ENCODE measurements at places on chromosomes 4 and X.

GRCh38 chr4:1462009-1462767 is 55.9 kb upstream of the NKX1-1 start:
- DNase-seq, result no peak

GRCh38 chr4:176782794-176783193 is 9.9 kb downstream of the VEGFC start:
- no peak for DNase-seq

DNA sequence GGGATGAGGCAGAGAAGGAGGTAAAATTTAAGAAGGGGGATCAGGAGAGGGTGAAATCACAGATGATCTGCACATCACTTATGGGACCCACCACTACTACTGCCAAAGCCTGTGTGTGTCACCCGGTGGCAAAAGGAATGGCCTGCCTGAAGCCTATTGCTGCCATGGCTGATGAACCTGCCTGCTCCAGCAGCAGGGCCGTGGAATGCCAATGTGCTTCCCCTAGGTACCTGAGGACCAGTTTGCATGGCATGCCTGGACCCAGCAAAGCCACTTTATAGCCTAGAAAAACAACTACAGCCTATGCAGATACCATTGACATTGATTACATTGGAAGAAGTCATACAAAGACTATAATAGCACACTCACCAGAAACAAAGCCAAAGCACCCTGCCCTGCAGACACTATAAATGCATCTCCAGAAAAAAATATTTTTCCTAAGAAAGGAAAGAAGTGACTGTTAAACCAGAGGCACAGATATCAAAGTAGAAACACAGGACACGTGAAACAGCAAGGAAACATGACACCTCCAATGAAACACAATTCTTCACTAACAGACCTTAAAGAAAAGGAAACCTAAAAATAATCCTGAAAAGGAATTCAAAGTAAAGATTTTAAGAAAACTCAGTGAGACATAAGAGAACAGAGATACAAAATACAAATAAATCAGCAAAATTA is 680.7 kb upstream of the GRID2 start:
- no peak for DNase-seq

DNA sequence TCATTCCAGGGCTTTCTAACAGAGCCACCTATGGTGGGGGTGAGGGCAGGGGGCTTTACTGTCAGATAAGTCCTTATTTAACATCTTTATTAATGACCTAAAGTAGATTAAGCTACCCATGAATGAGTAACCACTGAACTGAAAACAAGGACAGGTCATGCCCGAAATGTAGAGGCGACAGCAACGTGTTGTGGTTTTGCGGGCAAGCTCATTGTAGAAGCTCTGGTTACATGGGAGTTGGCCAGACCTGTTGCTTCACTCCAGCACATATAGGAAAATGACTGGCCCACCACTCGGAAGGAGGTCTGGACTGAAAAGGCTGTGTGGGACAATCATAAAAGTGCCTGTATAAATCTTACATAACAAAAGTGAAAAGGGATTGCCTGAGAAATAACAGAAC is 109.6 kb upstream of the NDP start:
- no peak for DNase-seq

- no peak for DNase-seq
Measured at GRCh38 chr4:80179637-80180161, 17.6 kb upstream of the PRDM8 start.

- DNase-seq, result no peak
Measured at GRCh38 chr4:171954650-171955049, 141.4 kb downstream of the GALNTL6 start.

DNA sequence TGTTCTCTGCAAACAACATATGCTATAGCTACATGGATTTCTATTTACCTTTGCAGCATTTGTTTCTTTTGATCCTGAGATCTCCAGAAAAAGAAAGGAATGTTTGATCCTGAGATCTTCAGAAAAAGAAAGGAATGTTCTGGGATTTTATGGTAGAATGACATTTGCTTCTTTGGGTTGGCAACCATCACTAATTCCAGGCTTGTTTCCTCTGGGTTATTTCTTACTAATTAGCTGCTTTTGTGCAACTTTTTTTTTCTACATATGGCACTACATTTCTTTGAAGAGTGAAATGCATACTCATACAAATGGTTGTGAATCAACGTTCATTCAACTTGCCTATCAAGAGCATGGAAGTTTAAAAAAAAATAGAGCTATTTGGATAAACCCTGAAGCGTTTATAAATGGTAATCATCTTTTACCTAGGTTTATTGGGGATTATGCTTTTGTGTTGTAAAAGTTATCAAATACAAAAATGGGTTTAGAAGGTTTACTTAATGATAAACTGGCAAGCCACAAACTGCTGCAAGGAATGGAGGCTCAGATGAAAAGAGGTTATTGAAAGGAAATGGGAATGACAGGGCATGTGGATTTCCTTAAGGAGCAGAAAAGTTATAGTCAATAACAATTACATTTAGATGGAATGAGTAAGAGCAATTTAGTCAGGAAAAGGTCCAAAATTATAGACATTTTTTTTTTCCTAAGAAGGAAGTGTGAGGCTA is 95.6 kb upstream of the PCDH18 start:
- no peak for DNase-seq

GRCh38 chrX:110032534-110033147 is 29.7 kb downstream of the TMEM164 start:
- no peak for DNase-seq

DNA sequence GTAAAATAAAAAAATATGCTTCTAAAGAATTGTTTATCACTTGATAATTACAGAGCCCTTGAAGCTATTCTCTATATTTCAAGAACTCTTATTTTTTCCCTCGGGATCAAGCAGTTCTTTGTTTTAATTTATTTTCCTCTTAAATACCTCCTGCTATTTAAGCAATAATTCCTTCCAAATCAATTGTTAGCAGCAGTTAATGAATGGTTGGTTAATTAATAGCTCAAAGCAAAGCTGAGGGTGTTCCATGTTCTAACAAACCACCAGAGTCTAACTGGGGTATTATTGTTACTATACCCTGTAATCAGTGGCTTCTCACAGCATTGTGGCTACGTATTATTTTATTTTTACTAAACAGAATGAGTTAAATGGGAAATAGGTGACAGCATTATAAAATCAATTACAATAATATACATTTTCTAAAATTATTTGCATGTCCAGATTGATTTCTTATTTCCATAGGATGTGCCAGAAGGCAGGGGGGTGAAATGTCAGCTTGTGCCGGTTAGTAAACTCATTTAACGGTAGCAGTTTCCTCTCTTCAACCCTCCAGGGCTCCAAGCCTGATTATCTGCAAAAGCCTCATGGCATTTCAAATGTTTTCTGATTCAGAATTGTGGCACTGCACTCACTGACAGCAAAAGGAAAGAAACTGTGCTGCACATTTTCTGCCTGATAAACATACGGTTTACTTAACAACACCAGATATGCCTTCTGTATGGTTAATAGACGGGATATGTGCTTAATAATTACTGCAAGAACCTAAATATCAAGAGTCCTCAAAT is 286.9 kb upstream of the EMCN start:
- DNase-seq, result no peak

- DNase-seq, result peak; percentile 3
Measured at GRCh38 chrX:123481913-123482851, 250.7 kb downstream of the THOC2 start.

DNA sequence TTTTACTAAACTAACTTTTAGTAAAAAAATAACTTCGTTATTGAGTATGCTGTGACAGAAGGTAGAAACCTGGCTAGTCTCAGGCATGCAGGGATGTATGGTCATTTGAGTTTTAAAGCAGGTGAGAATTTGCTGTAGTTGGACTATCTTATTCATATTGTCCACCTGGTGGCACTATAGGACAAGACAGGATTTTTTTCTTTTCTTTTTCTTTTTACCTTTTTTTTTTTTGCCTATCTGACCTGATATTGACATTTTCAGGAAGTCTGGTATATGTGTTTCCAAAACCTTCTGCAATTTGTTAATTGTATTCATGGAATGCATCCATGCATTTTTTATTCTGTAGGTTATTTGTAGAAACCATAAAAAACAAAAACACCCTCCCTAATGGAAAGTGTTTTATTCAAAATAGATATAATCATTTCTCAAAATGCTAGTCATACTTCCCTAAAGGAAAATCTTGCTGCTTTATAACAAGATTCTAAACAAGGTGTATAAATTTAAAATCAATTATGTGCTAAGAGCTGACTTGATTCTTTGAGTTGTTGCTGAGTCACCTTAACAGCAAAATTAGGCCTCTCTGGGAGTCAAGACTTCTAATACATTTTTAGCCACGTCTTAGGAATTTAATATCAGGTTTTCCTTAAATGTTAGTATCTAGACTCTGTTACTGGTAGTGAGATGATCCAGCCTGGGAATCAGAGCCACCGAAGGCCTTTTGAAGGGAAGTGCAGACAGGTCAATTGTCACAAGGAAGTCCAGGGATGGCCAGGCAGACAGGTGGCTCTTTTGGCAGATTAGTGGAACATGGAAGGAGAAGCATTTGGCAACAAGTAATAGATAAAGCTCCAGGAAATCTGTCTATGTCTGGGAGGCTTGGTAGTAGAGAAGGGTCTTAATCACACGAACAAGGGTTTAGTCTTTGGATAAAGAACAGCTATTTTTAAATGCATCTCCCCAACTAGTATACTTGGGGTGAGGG is 201.3 kb upstream of the GNPDA2 start:
- DNase-seq, result peak; percentile 0

GRCh38 chr4:184934961-184935360 is 83.3 kb upstream of the HELT start:
- DNase-seq, result no peak

DNA sequence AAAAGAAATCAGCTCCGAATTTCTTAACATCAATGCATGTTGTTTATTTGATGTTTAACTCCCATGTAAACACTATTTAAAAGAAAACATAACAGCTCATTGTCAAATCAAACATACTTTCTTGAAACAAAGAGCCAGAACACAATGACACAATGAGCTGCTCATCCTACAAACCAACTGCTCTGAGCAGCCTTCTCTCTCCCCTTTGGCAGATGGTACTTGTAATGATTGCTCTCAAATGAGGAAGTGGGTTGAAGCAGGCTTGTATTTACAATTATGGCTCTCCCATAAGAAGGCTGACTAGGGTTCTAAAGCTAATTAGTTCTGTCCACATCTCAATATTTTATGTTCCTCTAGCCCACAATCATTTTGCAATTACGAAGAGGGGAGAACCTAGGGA is 637.8 kb upstream of the ADGRL3 start:
- DNase-seq, result no peak

DNA sequence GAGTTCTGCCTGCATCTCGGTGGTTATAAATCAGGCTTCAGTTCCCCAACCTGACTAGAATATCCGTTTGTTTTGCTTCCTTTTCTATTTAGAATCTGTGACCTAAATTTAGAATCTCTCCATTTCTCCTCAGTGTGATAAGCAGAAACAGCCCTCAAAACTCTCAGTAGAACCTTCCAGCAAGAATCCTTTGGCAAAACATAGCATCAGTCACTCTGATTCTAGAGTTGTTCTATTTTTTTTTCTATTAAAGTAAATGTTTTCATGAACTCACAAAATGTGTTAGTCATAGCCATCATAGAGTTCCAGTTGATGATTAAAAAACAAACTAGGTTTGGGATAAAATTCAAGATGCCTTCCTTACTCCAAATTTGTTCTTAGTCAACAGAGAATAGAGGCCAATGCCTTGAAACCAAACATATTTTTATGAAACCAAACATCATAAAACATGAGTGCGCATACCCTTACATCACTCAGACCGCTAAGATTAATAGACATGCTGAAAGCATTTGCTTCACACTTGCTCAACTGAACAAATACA is 13.2 kb upstream of the C1QTNF7 start:
- DNase-seq, result peak; percentile 73

DNA sequence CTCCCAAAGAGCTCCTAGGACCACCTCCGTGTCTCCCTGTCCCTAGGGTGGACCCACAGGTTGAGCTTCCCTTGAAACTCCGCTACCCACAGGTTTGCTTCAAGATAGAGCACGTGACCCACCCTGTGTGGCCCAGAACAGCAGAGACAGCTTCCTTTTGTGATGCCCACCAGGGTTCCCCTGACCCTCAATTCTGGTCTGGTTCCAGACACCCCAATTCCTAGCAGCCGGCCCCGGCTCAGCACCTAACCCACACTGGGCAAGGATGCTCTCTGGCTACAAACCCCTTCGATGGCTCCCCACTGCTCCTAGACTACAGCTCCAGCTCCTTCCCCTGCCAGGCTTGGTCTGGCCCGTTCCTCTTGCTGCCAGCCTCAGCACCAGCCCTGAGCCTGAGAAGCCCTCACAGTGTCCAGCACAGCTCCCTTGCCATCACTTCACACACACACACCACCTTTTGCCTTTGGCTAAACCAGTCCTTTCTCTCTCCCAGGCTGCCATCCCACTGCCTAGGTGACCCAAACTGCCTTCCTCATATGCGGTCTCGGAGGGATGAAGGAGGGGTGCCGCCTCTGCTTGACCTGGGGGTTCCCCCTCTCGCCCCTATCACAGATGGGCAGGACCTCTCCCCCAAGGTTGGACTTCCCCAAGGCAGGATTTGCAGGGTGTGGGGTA is 6.2 kb downstream of the PNCK start:
- no peak for DNase-seq

DNA sequence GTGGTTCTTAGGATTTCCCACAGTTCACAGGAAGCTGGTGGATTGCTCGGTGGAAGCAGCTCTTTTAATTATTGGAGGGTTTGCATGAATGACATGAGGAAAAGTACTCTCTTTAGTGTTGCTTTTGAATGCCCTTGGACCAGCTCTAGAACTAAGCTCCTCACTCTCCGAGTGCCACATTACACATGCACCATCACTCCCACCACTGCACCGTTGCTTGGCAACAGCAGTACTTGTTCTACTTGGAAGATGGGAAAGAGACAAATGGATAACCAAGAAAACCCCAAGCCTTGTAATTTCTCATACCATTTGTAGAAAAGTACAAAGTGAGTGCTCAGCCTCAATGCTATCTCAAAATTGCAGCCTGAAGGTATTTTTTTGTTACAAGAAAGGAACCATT is 620.2 kb upstream of the BOD1L1 start:
- no peak for DNase-seq

DNA sequence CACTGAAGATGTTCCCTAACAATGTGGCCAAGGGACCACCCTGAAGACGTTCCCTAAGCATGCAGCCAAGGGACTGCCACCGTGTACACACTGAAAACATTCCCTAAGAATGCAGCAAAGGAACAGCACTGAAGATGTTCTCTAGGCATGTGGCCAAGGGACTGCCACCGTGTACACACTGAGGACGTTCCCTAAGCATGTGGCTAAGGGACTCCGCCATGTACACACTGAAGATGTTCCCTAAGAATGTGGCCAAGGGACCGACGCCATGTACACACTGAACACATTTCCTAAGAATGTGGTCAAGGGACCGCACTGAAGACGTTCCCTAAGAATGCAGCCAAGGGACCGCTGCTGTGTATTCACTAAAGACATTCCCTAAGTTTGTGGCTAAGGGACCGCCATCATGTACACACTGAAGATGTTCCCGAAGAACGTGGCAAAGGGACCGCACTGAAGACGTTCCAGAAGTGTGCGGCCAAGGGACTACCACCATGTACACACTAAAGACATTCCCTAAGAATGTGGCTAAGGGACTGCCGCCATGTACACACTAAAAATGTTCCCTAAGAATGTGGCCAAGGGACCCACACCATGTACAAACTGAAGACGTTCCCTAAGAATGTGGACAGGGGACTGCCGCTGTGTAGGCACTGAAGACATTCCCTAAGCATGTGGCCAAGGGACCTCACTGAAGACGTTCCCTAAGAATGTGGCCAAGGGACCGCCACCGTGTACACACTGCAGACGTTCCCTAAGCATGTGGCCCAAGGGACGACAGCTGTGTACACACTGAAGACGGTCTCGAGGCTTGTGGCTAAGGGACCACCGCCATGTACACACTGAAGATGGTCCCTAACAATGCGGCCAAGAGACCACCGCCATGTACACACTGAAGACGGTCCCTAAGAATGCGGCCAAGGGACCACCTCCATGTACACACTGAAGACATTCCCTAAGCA is 54.8 kb downstream of the DHRSX start:
- no peak for DNase-seq

GRCh38 chrX:33142331-33142730 is 69.0 kb downstream of the DMD start:
- no peak for DNase-seq
